Thoracic aorta (tissue), 2 donors: ENCODE measurements at places on chromosomes 4 and X.

- DNase-seq, result no peak
These were observed 920.4 kb upstream of the EPHA5 start for GRCh38 chr4:66590488-66591215.

- DNase-seq, result no peak
These were observed 399.0 kb downstream of the GBA3 start for GRCh38 chr4:23091711-23092110.

- DNase-seq, result no peak
These were observed 34.2 kb downstream of the ARAP2 start for GRCh38 chr4:36209941-36210649.

DNA sequence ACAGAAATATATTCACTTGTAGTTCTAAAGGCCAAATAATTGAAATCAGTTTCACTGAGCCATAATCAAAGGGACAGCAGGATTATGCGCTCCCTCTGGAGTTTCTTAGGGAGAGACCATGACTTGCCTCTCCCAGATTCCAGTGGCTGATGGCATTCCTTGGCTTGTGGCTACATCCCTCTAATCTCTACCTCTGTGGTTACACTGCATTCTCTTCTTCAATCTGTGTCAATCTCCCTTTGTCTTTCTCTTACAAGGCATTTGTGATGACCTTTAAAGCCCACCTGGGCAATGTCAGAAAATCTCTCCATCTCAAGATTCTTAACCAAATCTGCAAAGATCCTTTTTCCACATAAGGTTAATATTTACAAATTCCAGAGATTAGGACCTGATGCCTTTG lies 260.2 kb downstream of the UNC5C start:
- no peak for DNase-seq

GRCh38 chr4:189656641-189657040 lies 284.0 kb upstream of the FRG1 start:
- DNase-seq, result no peak

DNA sequence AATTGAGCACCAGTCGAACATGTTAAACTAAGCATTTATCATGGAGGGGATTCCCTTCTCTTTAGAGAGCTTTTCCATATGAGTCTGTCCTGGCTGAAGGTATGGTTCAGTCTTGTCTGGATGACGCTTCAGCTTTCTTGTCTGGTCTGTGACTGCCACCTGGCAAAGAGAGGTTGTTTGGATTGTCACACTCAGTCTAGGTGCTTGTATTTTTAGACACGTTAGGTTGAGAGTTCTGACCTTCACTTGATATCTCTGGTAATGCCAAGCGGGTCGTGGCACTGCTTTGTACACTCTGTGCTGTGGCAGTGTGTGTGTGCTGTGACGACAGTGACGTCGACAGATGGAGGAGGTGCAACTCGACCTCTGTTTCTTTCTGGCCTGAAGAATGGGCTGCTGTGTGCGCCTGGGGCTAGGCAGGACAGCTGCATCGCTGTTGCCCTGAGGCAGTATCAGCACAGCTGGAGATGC lies 12.6 kb downstream of the NOCT start:
- no peak for DNase-seq

GRCh38 chr4:19194672-19195071 lies 1057.0 kb upstream of the SLIT2 start:
- DNase-seq, result no peak

GRCh38 chr4:184548648-184549341 lies 74.4 kb upstream of the IRF2 start:
- no peak for DNase-seq

GRCh38 chrX:122046226-122046625 lies 998.8 kb downstream of the GLUD2 start:
- no peak for DNase-seq

GRCh38 chr4:184457535-184458249 lies 16.7 kb downstream of the IRF2 start:
- no peak for DNase-seq

DNA sequence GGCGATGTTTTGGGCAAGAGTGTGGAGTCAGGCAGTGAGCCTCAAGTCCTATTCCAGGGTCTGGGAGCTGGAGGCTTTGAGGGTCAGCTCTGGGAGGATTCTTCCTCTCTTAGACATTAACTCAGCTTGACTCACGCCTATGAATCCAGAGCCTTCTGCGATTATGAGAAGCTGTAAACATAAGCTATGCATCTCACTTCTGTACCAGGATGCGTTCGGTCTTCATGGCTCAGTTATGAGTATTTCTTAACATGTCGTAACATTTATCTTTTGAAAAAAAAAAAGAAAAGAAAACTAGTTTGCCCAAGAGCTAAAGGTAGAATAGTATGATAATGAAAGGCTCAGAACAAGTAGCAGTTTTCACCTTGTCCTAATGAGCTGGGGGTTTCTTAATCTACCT lies 4.6 kb downstream of the SHROOM2 start:
- DNase-seq, result no peak

DNA sequence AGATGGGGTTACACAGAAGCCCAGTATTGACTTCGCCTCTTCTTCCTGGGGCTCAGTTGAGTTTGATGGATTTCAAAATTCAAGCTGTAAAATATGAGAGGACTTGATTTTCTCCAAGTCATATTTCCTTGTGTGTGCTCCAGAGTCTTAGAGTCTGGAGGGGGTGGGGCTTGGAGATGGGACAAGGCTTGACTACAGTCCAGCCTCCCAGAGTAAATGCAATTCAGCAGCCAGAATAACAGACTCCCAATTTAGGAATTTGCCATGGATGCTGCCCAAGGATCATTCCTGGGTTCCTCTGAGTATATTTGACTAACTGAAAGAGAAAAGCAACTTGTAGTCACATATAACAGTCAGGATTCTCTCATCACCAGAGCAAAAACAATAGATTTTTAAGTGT lies 53.7 kb upstream of the RBPJ start:
- peak; percentile 52 for DNase-seq

GRCh38 chr4:11623726-11624037 lies 195.0 kb upstream of the HS3ST1 start:
- no peak for DNase-seq

DNA sequence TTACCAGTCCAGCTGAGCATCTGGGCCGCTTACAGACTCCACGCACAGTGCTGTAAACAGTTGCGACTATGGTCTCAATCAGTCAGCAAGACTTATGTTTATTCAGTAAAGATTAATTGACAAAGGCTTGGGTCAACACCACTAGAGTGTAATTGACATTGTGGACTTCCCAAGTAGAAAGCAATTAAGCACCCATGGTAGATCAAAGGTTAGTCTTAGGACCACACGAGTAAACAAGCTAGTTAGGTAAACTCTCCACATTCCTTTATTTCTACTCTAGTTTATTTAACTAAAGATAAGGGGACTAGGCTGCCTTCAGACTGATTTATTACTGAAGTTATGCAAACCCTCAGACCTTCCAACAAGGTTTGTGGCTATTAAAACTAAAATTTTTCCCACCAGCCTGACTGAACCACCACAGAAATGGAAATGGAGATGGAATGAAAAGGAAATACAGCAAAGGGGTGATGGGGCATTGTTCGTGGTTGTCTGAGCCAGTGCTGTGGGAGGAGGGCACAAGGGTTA lies 44.2 kb downstream of the MTHFD2L start:
- DNase-seq, result no peak

- no peak for DNase-seq
These were observed 56.0 kb downstream of the GPR82 start for GRCh38 chrX:41779941-41780340.

DNA sequence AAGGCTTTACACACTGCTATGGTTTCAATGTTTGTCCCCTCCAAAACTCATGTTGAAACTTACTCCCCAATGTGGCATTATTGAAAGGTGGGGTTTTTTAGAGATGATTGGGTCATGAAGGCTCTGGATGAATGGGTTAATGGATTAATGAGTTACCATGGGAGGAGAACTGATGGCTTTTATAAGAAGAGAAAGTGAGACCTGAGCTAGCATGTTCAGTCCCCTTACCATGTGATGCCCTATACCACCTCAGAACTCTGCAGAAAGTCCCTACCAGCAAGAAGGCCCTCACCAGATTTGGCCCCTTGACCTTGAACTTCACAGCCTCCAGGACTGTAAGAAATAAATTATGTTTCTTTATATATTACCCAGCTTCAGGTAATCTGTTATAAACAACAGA lies 68.9 kb upstream of the CAPN6 start:
- DNase-seq, result no peak

GRCh38 chr4:14076776-14077175 lies 449.3 kb upstream of the BOD1L1 start:
- no peak for DNase-seq

- DNase-seq, result no peak
These were observed 171.3 kb downstream of the PTTG2 start for GRCh38 chr4:38131371-38132091.

DNA sequence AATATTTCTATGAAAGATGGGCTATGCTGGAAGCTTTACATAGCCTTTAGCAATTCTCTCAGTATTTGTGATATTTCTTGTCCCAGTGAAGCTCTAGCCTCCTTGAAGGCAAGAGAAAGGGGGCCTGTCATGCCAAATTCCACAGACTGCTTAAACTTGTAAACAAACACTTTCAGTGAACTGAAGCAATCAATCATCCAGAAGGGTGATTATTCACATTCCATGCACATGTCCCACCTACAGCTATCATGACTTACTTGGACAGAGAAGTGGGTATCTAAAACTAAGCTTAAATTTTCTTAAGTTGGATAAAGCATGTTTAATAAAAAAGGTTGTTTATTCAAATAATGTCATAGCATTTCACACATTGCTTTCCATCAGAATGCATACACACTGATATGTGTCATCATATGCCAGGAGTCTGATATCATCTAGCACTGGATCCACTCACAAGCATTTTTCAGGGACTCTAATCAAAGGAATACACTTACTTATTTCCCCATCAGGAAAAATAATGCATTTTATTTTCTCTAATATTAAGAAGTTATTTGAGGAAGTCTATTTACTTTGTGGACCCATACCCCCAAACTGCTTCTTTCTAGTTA lies 1.2 kb upstream of the FSTL5 start:
- DNase-seq, result no peak

DNA sequence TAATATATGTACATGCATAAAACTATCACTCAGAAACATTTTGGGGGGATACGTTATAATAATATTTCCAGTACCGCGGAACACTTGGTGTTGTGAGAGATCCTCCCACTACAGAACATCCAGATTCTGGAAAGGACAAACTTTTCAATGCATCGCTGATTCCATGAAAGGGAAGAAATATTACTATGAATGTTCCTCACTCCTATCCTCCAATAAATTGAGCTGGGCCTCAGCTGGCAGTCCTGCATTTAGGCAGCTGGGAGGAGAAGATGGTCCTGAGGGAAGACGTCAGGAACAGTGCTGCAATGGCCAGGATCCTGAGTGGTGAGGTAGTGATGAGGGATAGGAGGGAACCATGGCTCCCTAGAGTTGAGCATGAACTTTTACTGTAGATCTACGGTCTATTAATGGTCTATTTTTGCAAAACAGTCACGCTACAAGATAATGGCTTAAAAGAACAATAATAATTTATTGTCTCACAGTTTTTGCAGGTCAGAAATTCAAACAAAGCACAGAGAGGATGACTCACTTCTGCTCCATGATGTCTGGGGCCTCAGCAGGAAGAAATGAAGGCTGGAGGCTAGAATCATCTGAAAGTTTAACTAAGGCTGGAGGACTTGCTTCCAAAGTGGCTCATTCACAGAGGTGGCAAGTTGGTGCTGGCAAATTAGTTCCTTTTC lies 538.1 kb downstream of the STIM2 start:
- no peak for DNase-seq

- DNase-seq, result no peak
These were observed 2.6 kb upstream of the CNOT6L start for GRCh38 chr4:77821775-77822174.

DNA sequence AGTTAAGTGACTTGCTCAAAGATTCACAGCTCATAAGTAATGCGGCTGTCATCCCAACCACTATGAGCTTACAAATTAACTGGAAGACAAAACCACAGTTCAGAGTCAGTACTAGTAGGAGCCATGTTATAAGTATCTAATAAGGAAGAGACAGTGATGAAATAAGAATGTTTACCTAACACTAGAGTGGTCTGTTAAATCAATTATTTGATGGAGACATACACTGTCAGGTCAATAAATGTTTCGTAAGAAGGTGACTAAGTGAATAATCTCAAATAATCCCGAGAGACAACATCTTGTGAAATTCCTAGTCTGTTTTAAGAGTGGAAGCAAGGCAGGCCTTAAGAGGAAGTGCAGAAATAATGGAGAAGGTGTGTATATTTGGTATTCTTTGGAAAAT lies 25.8 kb upstream of the AMELX start:
- no peak for DNase-seq

DNA sequence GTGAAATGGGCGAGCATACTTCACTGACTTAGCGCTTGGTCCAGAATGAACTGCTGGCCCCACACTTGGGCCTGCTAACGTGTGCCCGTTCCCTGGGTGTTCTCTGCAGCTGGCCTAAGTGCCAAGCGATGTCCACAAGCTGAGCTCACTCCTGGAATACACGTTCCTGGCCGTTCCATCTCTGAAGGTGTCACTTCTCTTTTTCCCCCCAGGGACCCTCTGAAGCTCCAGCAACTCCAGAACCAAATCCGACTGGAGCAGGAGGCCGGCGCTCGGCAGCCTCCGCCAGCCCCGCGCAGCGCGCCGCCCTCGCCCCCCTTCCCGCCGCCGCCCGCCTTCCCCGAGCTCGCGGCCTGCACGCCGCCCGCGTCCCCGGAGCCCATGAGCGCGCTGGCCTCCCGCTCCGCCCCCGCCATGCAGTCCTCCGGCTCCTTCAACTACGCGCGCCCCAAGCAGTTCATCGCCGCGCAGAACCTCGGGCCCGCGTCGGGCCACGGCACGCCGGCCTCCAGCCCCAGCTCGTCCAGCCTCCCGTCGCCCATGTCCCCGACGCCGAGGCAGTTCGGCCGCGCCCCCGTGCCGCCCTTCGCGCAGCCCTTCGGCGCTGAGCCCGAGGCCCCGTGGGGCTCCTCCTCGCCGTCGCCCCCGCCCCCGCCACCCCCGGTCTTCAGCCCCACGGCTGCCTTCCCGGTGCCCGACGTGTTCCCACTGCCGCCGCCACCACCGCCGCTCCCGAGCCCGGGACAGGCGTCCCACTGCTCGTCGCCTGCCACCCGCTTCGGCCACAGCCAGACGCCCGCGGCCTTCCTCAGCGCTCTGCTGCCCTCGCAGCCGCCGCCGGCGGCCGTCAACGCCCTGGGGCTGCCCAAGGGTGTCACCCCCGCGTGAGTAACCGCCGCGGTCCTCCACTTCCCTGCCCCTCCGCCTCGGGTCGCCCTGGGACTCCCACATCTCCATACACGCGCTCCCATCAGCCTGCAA lies 132.3 kb downstream of the CBR4 start:
- no peak for DNase-seq

DNA sequence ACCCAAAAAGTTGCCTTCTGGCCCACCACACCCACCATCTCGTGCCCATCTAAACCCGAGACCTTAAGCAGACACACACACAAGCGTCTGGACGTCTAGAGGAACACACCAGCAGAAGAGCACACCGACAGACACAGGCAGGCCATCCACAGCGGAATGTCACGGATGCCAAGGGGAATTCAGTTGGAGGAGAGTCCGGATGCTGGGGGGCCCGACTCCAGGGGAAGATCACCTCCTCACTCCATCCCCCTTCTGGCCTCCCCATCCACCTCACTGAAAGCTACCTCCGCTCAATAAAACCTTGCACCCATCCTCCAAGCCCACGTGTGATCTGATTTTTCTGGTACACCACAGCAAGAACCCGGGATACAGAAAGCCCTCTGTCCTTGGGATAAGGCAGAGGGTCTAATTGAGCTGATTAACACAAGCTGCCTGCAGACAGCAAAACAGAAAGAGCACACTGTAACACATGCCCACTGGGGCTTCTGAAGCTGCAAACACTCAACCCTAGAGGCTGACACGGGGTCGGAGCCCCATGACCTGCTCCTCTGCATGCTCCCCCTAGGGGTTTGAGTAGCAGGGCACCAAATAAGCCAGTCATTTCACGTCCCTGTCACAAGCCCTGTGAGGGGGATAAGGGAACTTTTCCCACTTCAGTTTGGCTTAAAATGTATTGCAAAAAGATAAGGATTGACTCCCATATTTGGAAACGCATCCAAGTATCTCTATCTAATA lies 339.6 kb upstream of the PCDH10 start:
- no peak for DNase-seq
